ENCODE measurements at places on chromosomes 2 and 18.
A peak's percentile ranks its signal among the peaks of the same experiment; 100 is the strongest.

- DNase-seq: no peak
Observed at GRCh38 chr2:165795011-165795410, 964 bp upstream of the GALNT3 start.

GRCh38 chr2:5392658-5393057, 299.5 kb upstream of the SOX11 start:
- DNase-seq: no peak

DNA sequence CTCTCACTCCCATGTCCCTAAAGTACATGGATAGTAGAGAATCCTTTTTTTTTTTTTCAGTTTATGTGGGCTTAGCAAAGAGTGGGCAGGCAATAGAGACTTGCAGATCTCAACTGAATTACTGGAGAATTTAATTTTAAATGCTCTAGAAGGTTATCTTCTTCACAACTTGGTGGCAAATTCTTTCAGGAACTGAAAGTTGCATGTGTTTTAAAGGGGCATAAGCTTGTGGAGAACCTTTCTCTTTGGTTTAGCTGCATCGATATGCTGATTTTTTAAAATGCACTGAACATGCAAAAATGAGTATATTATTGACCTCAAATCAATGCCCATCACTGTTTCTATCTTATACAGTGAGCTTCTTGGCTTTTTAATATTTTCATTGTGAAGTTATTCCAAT, 24.9 kb upstream of the GALNT3 start:
- peak; percentile 31 for DNase-seq

DNA sequence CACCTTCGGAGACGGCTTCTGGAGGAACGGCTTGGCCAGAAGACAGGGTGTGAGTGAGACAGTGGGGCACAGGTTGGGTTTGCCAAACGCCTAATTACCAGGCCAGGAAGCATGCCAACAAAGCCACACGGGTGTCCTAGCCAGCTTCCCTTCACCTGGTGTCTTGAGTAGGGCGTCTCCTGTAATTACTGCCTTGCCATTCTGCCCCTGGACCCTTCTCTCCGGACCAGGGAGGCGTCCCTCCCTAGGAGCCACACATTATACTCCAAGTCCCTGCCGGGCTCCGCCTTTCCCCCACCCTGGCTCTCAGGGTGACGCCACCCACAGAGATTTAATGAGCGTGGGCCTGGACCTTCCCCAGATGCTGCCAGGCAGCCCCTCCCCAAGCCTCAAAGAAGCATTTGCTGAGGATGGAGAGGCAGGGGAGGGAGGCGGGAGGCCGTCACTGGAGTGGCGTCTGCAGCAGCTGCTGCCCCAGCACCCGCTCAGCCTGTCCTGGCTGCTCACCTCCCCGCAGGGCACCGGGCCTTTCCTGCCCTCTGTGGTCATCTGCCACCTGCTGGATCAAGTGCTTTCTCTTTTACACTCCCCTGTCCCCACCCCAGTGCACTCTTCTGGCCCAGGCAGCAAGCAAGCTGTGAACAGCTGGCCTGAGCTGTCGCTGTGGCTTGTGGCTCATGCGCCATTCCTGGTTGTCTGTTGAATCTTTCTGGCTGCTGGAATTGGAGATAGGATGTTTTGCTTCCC, 20.7 kb downstream of the FOSL2 start:
- no peak for DNase-seq

GRCh38 chr2:44247924-44248323, 27.4 kb upstream of the SLC3A1 start:
- peak; percentile 63 for DNase-seq

- DNase-seq: no peak
Observed at GRCh38 chr18:49013961-49014604, 63.3 kb upstream of the SMAD7 start.

DNA sequence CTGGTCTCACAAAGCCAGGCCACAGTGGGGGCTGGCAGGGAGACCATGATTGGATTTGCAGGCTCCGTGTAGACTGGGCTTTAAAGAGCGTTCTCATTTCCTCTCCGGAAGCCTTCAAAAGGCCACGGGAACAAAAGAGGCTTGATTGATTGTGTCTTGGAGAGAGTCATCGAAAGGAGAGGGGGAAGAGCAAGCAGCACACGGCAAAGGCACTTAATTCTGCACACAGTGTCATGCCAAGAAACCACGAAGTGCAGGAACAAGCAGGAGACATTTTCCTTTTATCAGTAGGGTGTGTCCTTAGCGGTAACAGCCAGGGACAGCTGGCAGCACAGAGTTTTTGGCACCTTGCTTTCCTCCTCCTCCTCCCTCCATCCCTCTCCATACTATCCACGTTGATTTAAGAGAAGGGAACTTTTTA, 47.7 kb downstream of the GLI2 start:
- no peak for DNase-seq

DNA sequence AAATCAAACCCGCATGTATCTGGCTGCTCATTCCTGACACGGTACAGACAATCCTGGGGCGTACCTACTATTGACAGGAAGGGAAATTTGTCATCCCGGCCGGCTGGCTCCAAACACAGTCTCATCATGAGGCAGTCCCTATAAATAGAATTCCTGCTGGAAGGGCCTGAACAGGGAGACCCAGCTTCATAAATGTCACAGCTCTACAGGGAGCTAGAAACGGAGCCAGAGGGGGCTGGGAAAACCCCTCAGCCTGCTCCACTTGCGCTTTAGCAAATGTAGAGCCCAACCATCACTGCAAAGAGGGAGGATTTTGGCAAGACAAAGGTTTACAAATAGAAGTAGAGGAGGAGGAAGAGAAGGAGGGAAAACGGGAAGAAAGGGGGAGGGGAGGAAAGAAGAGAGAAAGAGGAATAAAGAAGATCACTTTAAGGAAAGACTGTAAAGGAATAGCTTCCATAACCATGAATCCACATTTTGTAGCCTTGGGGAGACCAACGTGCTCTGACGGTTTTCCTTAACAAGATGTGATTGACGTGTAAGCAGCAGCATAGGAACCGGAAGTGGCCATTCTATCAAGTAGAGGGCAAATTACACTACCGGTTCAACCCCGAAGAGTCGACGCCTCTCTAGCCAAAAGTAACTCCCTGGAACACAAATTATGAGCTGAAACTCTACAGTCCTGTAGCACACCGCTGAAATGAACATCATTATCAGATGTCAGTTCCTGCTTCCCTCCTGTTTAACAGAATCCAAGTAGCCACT, 56.8 kb upstream of the TTN start:
- no peak for DNase-seq

All from NAMALWA (cell line).